Muscle of back (tissue), 13 donors: ENCODE measurements at places on chromosomes 12 and 14. TPM values are rescaled to one million over a fixed set of nuclear protein-coding genes. Genes with fewer than 3 reads are reported as not detected.

The MSI1 gene
- polyA plus RNA-seq: 3.9 TPM

The GDF3 gene
- not detected for polyA plus RNA-seq

The KRT77 gene
- not detected for polyA plus RNA-seq

The TECPR2 gene
- polyA plus RNA-seq: 11.0 TPM

The CLEC2A gene
- not detected for polyA plus RNA-seq

The PRH2 gene
- polyA plus RNA-seq: not detected

The REP15 gene
- 1.2 TPM for polyA plus RNA-seq

The NR1H4 gene
- polyA plus RNA-seq: not detected

The HOXC4 gene
- polyA plus RNA-seq: 18.8 TPM

The MUCL1 gene
- polyA plus RNA-seq: not detected

- DNase-seq: no peak
These were observed 4.4 kb downstream of the GPR84 start for GRCh38 chr12:54359762-54360351.

GRCh38 chr14:59295951-59296350 is 107.5 kb downstream of the DAAM1 start:
- DNase-seq: no peak

DNA sequence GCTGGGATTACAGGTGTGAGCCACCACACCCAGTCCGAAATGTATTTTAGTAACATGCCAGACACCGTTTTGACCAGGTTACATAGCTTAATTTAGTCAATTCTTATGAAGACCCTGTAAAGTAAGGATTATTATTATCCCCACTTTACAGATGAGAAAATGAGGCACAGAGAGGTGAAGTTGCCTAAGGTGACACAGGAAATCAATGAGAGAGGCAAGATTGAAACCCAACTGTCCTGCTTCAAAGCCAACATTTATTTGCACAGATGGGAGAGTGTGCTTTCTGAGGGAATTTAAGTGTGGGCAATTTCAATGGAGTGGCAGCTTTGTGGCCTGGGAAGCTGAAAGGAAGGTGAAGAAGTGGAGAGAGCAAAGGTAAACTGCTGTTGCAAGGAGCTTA is 19.1 kb upstream of the EPS8 start:
- DNase-seq: no peak

- no peak for DNase-seq
These were observed 2.8 kb upstream of the TMEM229B start for GRCh38 chr14:67491285-67491684.

DNA sequence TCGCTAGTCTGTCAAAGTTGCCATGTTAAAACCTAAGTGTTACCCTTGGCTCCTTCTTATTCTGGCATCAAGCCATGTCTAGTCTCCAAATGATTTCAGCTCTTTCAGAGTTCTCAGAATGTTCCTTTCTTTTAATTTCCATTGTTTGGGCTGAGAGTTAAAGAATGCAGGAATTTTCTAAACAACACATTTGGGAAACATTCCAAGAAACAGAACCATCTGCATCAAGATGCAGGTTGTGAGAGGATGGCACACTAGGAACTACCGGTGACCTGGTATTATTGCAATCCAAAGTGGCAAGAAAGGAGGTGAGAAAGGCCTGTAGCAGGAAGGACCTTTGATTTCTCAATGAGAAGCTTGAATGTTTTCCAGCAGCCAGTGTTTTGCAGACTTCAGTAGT is 30.1 kb downstream of the SLC35F4 start:
- no peak for DNase-seq

DNA sequence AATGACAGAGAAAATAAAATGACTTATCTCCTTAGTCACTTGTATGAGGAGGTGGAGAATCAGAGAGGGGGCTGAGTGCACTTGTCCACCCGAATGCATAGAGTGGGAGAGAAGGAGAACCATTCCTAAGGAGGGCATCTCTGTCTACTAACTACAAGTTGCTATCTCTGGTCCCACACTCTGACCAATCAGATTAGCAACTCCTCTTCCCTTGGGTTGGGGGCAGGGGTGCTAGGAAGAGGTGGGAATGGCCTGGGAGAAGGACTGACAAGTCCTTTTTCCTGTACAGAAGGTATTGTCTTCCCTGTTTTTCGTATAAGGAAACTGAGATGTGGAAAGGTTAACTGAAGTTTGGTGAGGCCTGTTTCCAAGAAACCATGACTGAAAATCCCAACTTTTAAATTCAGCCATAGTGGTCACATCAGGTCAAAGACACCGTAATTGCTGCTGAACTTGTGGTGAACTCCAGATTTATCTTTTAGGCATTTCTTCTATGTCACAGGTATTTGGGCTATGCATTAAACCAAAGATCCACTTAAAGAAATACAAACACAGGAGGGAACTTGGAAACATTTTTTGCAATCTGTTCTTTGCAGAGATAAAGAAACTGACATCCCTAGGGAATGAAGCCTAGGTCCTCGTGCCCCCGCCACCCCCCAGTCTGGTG is 207.8 kb downstream of the CRADD start:
- DNase-seq: no peak

DNA sequence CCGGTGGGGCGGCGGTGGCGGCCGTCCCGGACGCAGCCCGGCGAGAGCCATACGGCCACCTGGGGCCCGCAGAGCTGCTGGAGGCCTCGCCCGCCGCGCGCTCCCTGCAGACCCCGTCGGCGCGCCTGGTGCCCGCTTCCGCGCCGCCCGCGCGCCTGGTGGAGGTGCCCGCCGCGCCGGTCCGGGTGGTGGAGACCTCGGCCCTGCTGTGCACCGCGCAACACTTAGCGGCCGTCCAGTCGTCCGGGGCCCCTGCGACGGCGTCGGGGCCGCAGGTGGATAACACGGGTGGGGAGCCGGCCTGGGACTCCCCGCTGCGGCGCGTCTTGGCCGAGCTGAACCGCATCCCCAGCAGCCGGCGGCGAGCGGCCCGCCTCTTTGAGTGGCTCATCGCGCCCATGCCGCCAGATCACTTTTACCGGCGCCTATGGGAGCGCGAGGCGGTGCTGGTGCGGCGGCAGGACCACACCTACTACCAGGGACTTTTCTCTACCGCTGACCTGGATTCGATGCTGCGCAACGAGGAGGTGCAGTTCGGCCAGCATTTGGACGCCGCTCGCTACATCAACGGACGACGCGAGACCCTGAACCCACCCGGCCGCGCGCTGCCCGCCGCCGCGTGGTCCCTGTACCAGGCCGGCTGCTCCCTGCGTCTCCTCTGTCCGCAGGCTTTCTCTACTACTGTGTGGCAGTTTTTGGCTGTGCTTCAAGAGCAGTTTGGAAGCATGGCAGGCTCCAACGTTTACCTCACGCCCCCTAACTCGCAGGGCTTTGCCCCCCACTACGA is 716 bp downstream of the RIOX1 start:
- peak; percentile 27 for DNase-seq

- DNase-seq: no peak
These were observed 67.3 kb downstream of the ZNF664 start for GRCh38 chr12:124040291-124040690.

DNA sequence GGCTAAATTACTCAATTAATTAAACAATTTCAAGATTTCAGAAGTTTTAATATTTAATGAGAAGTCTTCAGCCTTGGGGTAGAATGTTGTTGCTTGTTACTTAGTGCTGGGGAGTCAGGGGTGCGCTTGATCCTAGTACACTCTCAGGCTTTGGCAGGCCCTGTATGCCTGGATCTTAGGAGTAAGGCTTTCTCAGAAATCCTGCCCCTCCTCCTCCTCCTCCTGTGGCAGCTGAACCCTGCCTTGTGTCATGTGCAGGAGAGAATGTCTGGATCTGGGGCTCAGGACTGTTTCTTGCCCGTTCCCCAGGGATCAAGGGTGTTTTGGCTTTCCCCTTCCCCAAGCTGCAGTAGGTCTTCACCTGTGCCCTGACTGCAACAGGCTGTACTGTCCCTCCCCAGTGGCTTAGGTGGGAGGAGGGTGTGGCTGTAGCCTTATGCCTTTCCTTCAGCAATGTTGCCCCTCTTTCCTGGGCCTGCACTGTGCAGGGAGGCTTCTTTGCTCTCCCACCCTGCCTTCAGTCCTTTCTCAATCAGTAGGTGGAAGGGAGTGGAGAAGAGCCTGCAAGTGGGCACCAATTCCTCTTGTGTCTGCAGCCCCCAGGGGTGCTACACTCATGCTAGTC is 108.2 kb downstream of the SLC38A6 start:
- DNase-seq: no peak

DNA sequence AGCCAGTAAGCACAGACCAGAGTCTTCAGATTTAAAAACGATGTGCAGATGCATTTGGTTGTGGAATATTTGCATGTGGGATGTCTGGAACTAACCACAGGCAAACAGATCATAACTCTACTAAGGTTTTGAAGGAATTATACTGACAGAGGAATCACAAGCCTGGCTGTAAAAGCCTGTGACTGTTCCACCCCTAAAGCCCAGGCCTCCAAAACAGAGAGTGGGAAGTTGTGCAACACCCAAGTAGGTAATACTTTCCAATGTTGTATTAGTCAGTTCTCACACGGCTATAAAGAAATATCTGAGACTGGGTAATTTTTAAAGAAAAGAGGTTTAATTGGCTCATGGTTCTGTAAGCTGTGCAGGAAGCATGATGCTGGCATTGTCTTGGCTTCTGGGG is 68.1 kb upstream of the DCD start:
- no peak for DNase-seq

DNA sequence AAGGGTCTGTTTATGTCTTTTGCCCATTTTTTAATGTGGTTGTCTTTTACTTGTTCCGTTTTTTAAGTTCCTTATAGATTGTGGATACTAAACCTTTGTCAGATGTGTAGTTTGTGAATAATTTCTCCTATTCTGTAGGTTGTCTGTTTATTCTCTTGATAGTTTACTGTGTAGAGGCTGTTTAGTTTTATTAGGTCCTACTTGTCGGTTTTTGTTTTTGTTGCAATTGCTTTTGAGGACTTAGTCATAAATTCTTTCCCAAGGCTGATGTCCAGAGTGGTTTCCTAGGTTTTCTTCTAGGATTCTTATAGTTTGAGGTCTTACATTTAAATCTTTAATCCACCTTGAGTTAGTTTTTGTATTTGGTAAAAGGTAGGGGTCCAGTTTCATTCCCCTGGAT is 33.9 kb downstream of the SLC39A9 start:
- no peak for DNase-seq

GRCh38 chr14:105315211-105315721 is 718 bp downstream of the PACS2 start:
- DNase-seq: no peak

GRCh38 chr12:119803381-119803791 is 73.7 kb downstream of the CIT start:
- DNase-seq: peak; percentile 54

GRCh38 chr12:42792265-42792664 is 202.7 kb upstream of the PRICKLE1 start:
- no peak for DNase-seq

DNA sequence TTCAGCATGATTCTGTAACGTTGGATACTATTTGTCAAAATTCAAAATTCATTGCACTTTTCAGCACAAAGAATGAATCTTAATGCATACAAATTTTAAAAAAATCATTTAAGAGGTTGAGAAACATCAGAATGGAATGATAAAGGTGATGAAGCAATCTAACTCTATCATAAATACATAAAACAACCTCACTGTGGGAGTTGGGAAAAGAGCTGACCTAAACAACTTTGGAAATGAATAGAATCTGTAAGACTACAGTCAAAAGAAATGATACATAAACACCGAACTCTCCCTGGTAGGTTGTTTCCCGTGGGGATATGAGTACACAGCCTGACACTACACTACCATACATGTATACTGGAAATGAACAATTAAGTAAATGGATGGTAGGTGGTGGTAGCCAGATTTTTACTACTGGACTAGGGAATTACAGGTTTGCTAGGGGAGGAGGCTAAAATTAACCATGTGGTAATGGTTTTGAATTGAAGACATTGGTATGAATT is 64.9 kb upstream of the PARP11 start:
- no peak for DNase-seq

- peak; percentile 77 for DNase-seq
These were observed 286.7 kb downstream of the ZFP36L1 start for GRCh38 chr14:68506021-68506644.

GRCh38 chr14:85426068-85426935 is 103.6 kb upstream of the FLRT2 start:
- no peak for DNase-seq

GRCh38 chr14:76962303-76962660 is 66.2 kb downstream of the IRF2BPL start:
- no peak for DNase-seq
